ENCODE measurements at places on chromosomes 12 and 14. TPM values are rescaled to one million over a fixed set of nuclear protein-coding genes. Genes with fewer than 3 reads are reported as not detected.

Gene CLBA1
- polyA plus RNA-seq, result 47.6 TPM

Gene MMP19
- 6.5 TPM for polyA plus RNA-seq

Gene TMEM179
- 4.9 TPM for polyA plus RNA-seq

Gene ANKRD33
- 0.25 TPM for polyA plus RNA-seq

Gene GRIN2B
- 3.2 TPM for polyA plus RNA-seq

Gene RND1
- 1.2 TPM for polyA plus RNA-seq

Gene TEAD4
- 9.7 TPM for polyA plus RNA-seq

Gene DPF3
- 26.4 TPM for polyA plus RNA-seq

Gene HOMEZ
- polyA plus RNA-seq, result 71.6 TPM

Gene KRT83
- 0.44 TPM for polyA plus RNA-seq

Gene C3AR1
- polyA plus RNA-seq, result 9.5 TPM

Gene LTB4R2
- polyA plus RNA-seq, result 4.2 TPM

Gene BCL11B
- polyA plus RNA-seq, result 0.96 TPM

Gene SCNN1A
- polyA plus RNA-seq, result 14.6 TPM

Gene CDH24
- 3.9 TPM for polyA plus RNA-seq
